ENCODE measurements at places on chromosomes 5 and 9.

GRCh38 chr5:44887722-44888121, 79.0 kb downstream of the MRPS30 start:
- DNase-seq, result no peak

DNA sequence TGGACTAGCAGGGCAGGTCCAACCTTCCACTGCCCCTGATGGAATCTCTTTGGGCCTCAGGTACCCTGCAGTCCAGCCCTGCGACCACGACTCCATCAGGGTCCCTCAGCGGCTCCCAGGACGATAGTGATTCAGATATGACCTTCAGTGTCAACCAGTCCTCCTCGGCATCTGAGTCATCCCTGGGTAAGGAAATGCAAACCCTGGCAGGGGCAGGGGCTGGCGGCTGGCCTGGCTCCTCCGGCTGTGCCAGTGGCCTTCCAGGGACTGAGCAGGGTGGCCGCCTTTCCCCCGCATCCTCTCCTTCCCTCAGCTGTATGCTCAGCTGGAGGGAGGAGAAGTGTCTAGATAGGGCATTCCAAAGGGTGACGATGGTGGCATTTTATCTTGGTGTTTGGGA, 45.0 kb downstream of the NEURL1B start:
- DNase-seq, result no peak

- DNase-seq, result no peak
These were observed 39.5 kb downstream of the PRRC2B start for GRCh38 chr9:131433302-131433854.

DNA sequence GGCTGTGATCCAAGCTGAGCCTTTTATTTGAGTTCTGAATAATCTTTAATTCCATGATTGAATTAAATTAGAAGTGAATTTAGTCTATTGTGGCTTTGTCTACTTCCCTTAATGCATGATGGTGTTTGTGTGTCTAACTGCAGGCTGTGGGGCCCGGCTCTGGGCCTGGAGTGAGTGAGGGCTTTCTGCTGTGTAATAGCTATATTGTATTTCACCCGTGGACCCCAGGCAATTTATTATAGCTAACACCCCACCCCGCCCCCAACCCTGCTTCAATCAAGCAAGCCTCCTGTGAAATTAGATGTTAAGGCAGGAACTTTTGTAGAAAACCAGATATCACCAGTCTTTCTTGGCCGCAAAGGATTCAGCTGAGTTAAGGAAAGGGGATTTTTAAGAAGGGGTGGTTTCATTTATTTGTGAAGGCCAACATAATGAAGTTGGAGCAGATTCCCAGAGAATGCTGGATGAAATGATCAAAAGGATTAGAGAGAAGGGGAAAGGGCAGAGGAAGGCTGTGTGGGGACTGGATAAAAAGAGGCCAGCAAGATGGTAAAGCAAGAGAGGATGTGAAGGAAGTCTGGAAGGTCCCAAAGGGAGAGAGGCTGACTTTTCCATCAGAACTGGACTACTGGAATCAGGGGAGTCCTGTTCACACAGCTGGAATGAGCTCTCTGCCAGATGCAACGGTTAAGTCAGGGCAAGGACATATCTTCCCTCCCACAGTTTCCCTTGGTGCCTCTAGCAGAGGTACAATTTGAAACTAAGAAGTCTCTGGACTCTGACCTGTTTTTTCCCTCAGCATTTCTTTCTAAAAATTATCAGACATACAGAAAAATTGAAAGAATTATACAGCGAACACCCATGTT, 125.3 kb upstream of the SAP30L start:
- DNase-seq, result no peak
